ENCODE measurements at places on chromosomes 11 and 22.

GRCh38 chr11:102564110-102564509, 33.6 kb upstream of the MMP7 start:
- DNase-seq = no peak

DNA sequence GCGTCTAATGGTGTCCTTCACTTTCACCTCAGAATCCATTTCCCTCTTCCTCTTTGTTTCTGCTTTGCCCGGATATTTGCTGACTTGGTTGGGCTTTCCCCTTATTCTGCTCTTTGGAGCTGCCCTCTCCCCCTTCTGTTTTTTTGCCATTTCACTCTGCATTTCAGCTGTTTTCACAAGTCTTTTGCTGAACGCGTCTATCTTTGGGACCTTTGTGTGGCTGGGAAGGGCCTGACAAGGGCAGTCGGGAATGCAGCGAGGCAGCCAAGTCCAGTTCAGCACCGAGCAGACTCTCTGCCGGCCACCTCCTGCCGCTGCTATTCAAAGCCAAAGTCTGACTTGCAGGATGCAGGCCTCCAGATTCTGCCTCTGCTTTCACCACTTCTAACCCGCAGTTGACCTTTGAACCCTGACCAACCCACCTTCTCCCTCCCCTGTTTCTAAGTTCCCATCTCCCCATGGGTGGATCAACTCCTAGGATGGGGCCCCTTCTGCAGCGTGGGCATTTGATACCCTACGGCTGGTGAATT, 38.2 kb downstream of the FEZ1 start:
- DNase-seq = no peak

GRCh38 chr11:128897826-128898225, 6.7 kb downstream of the KCNJ5 start:
- DNase-seq = no peak

- no peak for DNase-seq
Observed at GRCh38 chr11:29629286-29629685, 387.5 kb downstream of the KCNA4 start.

GRCh38 chr22:33421859-33422258, 363.7 kb upstream of the SYN3 start:
- DNase-seq = no peak

- no peak for DNase-seq
Observed at GRCh38 chr11:46378811-46379481, 2.5 kb upstream of the MDK start.

DNA sequence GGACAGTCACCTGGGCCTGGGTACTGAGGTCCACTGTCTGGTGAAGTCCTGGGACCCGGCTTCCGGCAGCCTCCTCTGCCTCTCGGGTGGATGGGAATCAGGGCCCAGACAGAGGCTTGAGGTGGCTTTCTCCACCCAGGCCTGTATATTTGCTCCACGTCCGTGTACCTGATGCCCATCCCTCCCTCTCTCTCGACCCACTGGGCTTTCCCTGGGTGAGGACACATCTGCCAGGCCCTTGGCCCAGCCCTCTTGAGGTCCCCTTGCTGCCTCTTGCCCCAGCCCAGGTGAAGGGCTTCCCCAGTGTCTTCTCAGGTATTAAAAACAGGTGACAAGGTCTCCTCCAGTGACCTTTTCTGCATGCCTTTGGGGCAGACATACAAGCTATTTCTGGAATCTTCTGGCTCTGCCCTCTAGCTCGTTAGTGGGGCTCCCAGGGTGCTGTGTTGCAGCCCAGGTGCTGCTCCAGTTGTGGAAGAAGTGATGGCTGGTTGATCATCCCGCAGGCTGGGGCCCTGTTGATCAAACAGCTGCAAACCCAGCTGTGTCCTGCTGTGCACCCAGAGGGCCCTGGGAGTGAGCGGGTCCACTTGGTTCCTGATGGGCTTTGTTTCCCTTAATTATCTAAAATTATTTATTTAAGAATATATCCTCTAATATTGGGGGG, 25.5 kb upstream of the ACR start:
- DNase-seq = no peak

DNA sequence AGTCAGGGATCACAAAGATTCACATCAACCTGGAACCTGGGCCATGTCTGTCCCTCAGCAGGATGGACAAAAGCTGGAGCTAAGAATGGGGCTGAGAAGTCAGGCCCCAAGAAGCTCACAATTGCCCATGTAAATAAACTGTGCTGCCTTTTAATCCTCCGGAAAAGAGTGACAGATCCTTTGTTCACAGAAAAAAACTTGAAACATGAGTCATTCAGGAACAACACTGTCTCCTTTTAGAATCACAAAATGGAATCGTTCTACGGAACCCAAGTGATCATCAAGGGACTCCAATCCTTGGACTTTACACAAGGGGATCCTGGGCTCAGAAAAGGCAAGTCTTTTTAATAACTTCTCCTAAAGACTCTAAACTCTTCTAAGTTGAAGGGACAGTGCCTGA, 36.1 kb downstream of the RELT start:
- no peak for DNase-seq

- peak; percentile 17 for DNase-seq
Observed at GRCh38 chr11:16843294-16843693, 104.8 kb downstream of the C11orf58 start.

DNA sequence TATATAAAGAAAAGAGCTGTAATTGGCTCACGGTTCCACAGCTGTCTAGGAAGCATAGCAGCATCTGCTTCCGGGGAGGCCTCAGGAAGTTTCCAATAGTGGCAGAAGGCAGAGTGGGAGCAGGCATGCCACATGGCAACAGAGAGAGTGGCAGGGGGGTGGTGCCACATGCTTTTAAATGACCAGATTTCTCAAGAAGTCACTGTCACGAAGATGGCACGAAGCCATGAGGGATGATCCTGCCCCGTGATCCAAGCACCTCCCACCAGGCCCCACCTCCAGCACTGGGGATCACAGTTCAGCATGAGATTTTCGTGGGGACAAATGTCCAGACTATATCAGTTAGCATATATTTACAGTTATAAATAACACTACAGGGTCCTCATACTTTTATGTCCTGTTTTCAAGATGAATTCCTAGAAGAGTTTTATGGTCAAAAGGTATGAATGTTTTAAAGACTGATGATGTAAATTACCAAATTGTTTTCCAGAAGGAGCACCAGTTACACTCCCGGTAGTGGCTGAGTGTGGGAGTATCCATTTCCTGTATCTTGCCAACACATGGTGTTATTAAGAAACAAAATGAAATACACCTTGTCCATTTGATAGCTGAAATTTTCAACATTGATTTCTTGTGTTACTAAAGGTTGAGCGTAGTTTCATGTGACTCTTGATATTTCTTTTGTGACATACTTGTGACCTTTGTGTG, 19.2 kb downstream of the FAM118A start:
- no peak for DNase-seq

DNA sequence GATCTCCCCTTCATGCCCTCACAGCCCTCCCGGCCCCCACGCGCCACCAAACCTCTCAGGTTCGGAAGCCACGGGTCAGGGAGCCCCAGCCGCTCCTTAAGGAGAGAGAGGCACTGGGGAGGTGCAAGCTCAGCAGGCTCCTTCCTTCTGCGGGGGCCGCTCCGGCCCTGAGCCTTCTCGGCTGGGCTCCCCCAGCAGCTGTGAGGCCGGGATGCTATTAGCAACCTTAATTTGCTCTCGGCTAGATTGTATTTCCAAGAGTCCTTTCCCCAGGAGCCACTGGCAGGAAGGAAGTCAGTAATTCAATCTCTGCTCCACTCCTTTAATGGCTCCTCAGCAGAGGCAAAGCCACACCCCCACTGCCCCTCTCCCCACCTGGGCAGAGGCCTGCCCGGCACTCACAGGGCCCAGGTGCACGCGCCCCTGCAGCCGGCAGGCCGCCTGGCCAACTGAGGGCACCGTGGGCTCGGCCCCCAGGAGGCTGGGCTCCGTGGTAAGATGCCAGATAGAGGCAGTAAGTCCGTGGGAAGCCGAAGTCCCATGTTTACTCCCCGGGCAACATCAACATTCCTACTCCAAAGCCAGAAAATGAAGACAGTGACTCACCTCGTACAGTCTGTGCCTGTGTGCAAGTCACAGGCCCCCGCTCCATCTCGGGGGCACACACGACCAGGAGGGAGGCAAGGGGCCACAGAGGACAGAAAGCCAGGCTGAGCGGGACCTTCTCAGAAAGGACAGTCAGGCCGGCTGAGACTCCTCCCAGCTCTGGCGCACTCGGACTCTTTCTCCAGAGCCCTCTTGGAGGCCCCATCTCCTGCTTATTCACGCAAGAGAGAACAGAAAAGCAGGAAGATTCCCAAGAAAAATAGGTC, 5.2 kb downstream of the IGSF9B start:
- DNase-seq = no peak

DNA sequence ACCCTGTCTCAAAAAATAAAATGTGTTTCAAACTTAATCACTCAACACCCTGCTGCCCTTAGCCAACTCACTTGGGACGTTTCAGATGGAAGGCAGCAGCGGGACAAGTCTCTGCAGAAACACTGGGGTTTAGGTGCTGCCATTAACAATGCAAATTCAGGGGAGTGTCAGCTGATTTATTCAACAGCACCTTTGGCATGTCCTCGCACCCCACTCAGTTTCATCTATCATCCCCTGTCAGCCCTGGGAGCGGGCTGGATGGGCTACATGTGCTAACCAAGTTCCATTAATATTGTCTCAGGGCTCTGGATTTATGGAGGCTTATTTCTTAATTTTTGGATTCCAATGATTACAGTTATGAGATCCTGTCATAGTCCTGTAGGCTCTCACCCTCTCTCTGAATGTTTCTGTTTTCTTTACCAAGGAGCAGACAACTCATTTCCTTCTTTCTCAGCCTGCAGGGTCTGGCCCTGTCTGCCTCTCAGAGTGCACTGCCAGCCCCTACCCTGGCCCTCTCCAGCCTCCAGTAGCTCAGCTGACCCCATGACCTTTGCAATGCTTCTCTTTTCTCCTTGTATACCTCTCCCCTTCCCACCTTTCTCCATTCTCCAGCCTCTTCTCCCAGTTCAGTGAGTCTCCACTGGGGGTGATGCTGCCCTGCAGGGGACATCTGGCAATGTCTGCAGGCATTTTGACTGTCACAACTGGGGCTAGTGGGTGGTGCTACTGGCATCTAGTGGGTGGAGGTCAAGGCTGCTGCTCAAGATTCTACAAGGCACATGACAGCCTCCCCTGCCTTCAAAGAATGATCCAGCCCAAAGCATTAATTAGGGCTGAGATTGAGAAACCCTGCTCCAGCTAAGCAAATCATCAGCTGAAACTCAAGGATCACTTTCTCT, 79.0 kb downstream of the APIP start:
- DNase-seq = no peak

DNA sequence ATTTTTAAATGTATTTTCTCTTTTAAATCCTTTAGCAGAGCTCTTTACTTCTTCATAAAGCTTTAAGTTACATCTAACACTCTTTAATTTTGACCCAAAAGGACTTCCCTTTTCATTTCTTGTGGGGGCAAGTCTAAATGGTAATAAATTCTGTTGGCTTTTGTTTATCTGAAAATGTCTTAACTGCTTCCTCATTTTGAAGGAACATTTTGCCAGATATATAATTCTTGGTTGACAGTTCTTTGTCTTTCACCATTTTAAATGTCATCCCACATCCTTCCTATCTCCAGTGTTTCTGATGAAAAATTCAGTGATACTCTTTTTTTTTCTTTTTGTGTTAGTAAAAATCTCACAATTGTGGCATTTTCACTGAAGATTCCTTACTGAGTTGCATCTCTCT, 44.7 kb upstream of the ZBTB44 start:
- no peak for DNase-seq

GRCh38 chr11:123360267-123360936, 69.7 kb upstream of the GRAMD1B start:
- no peak for DNase-seq
